ENCODE measurements at places on chromosomes 3 and 15. TPM values are rescaled to one million over a fixed set of nuclear protein-coding genes. Genes with fewer than 3 reads are reported as not detected.

Gene ZNF654
- total RNA-seq, result 8.4 TPM

Gene KPNA4
- 17.9 TPM for total RNA-seq

Gene SI
- not detected for total RNA-seq

Gene GHSR
- not detected for total RNA-seq

Gene TM4SF18
- total RNA-seq, result under 0.01 TPM

Gene SNTN
- not detected for total RNA-seq

Gene EOMES
- total RNA-seq, result 0.35 TPM

Measured in pericardium fibroblast (primary cell).